Uterus (tissue), 4 donors: ENCODE measurements at places on chromosomes 6 and 20.

- DNase-seq: no peak
Observed at GRCh38 chr6:62328607-62329006, 42.6 kb upstream of the KHDRBS2 start.

DNA sequence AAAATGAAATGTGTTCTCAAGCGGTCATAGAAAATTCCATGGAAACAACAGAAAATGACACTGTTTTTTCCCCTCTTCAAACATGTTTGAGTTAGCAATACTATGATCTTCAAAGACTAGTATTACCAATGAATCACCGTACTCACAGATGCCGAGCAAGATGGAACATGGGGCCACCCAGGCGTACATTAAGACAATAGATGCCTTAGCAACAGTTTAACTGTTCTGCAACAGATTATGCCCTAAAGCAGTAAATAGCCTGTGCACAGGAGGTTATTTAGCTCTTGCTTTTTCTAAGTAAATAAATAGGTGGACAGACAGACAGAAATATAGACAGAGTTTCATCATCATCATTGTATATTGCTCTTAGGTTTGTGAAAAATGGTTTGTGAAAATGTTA is 284.0 kb upstream of the DEFB112 start:
- DNase-seq: no peak

GRCh38 chr6:129287231-129288177 is 404.6 kb downstream of the LAMA2 start:
- DNase-seq: no peak

DNA sequence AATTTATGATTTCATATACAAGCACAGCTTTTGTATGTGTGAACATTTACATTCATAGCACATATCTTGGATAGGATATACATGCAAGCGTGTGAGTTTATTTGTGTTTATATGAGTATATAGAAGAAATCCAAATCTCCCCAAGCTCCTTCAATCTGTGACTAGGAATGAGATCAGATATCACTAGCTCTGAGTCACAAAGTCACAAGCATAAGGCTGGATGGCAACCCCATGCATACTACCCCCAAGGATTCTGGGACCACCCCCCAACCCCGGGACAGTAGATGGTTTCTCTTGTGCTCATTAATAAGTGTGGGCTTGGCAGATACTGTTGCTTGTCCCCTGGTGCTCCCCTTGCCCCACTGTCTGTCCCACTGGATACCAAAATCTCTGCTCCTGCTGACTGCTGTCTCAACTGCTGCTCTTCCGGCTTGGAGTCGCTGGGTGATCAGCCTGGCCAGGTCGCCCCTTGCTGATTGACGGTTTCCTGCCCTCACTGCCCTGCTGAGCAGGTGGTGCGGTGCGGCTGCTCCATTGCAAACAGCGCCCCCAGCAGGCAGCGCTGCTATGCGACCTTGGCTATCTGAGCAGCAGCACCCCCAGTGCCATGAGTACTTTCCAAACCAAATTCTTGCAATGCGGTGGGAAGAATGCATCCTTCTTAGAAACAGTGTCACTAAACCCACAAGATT is 279.4 kb downstream of the CD83 start:
- no peak for DNase-seq

GRCh38 chr6:167984876-167985604 is 12.4 kb upstream of the KIF25 start:
- DNase-seq: no peak

GRCh38 chr6:3289664-3290055 is 30.9 kb downstream of the PSMG4 start:
- no peak for DNase-seq

GRCh38 chr20:22688485-22688884 is 104.1 kb upstream of the FOXA2 start:
- no peak for DNase-seq

- DNase-seq: no peak
Observed at GRCh38 chr6:5338177-5338960, 77.1 kb downstream of the FARS2 start.

GRCh38 chr20:24632581-24632980 is 163.2 kb downstream of the SYNDIG1 start:
- no peak for DNase-seq

DNA sequence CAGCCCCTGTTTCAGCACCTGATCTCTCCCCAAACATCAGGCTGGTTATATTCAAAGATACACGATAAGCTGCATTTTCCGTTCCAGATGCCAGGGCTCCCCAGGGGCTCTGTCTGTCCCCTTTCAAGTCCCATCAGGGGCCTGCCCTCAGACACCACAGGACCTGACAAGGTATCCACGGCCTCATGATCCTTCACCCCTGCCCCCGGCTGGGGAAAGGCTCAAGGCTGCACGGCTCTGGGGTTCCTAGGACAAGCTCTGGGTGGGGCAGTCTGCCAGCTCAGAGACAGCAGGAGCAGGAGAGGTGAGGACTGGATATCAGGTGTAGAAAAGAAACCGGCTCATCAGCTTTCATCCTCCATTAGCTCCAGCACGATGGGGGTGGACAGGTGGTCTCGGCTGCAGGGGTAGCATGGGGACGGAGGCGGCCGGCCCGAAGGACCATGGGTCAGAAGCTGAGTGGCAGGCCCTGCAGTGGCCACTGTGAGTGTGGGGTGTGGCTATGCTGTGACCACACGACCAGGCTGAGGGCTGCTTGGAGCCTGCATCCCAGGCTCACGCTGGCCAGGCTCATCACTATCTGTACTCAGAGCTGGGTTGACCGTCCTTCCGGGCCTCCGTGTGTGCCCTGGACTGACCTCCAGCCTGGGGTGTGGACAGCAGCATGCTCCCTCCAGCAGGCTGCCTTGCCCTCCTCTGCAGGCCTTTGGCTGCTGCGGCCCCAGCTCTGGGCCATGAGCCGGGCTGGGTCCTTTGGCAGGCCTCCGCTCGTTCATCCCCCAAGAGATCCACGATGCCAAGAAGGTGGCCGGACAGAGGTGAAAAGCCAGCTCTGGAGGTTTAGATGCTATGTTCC is 386.2 kb downstream of the THBS2 start:
- DNase-seq: no peak

- no peak for DNase-seq
Observed at GRCh38 chr6:16816891-16817290, 55.6 kb upstream of the ATXN1 start.

GRCh38 chr20:49799698-49800097 is 12.9 kb upstream of the SLC9A8 start:
- DNase-seq: no peak

GRCh38 chr6:66199171-66199570 is 492.1 kb upstream of the EYS start:
- no peak for DNase-seq

GRCh38 chr6:136961848-136962247 is 39.7 kb downstream of the SLC35D3 start:
- DNase-seq: no peak

DNA sequence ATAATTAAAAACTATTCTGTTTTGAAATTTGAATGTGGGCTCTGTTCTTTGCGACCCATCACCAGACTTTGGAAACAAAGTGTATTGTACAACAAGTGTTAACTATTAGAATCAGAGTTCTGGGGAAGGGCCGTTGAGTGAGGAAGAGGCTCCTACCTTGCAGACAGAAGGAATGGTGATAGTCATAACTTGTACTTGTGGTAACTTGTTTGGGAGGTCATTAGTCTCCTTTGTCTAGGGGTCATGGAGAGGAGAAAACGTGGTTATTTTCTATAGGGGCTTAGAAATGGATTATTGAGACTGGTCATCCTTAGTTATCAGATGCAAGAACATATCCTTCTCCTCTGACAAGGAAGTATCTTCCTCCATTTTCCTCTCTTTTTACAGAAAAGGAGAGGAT is 174.8 kb downstream of the BMP2 start:
- DNase-seq: no peak

DNA sequence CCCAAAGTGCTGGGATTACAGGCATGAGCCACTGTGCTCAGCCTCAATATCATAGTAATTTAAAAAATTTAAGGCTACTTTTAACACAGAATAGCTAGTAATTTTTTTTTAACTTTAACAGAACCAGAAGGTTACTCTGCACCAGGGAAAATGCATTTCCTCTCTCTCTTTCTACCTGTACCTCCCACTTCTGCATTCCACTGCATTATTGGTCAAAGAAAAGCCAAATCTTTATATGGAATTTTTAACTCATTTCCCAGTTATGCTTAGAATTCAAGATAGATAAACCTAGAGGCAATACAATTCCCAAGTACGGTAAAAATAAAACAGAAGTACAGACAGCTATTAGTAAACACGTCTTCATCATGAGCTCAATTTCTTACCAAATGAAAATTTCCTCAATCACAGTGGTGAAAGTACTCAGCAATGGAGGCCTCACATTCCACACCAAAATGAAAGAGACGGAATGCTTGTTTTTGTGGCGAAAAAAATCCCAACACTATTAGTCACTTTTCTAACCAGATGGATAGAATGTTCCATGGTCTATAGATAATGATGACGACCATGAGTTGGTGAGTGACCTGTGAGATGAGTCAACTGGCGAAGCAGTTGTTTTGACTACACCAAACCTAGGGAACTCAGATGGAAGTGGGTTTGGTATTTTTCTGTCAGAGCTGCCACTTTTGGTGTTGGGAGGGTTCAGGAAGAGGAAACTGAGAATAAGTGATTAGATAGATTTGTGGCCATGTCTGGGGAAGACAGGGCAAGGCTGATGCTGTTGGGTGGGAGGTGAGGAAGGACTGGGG is 104.7 kb upstream of the SGK1 start:
- DNase-seq: no peak

- peak; percentile 67 for DNase-seq
Observed at GRCh38 chr6:32046450-32047083, 8.4 kb downstream of the CYP21A2 start.

- no peak for DNase-seq
Observed at GRCh38 chr20:21096321-21097043, 9.7 kb downstream of the LINC00237 start.

DNA sequence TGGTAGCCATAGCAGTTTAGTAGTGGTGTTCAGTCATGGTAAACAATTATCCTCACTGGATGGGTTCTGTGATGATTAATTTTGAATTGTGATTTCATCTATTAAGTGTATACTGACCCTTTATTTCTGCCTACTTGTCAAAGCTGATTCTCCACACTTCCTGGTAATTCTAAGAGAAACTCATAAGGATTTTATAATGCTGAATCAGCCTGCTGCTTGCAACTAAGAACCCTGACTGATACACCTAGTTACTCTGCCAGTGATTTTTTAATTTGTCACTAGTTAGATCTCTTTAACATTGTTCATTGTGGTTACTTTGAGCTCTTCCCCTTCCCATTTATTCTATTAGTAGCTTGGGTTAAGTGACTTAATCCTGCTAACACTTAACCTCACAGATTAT is 8.6 kb downstream of the CDC40 start:
- no peak for DNase-seq

DNA sequence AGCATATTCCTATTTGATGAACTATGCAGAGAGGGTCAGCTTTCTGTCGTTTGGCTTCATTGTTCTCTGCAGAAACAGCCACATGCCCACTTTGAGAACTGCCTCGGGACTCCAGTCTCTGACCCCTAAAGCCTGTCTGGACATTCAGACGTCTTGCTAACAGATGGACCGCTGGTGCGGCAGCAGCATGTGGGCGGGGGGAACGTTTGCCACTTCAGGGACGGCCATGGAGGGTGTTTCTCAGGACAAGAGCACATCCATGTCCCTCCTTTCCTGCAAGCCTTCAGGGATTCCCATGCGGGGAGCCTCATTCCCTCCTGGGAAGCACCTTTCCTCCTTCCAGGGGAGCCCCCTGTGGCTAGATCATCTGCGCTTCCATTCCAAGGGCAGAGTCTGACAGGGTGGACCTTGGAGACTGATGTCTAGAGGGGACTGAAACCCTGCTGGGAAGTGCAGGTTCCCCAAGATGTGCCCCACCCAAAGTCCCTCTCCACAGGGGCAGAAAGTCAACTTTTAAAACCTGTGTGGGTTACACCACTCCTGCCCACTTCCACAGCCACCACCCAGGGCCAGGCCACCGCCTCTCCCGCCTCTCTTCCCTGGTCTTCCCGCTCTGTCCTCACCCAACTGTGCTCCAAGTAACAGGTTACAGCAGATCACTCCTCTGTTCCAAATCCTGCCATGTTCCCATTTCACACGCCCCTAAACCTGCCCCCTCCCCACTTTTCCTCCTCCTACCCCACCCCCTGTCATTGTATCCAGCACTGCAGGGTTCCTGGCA is 94.8 kb upstream of the PMEPA1 start:
- no peak for DNase-seq

DNA sequence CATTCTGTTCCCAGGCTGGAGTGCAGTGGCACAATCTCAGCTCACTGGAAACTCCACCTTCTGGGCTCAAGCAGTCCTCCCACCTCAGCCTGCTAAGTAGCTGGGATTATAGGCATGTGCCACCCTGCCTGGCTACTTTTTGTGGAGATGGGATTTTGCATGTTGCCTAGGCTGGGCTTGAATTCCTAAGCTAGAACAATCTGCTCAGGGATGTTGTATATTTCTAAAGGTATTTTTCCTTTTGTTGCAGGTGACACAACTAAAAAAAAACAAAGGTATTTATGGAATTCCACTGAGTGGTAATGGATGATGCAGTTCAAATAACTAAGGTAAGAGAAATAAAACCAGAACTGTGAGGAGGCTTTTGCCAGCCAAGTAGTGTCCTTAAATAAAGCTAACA is 49.7 kb downstream of the PTPRA start:
- DNase-seq: no peak

DNA sequence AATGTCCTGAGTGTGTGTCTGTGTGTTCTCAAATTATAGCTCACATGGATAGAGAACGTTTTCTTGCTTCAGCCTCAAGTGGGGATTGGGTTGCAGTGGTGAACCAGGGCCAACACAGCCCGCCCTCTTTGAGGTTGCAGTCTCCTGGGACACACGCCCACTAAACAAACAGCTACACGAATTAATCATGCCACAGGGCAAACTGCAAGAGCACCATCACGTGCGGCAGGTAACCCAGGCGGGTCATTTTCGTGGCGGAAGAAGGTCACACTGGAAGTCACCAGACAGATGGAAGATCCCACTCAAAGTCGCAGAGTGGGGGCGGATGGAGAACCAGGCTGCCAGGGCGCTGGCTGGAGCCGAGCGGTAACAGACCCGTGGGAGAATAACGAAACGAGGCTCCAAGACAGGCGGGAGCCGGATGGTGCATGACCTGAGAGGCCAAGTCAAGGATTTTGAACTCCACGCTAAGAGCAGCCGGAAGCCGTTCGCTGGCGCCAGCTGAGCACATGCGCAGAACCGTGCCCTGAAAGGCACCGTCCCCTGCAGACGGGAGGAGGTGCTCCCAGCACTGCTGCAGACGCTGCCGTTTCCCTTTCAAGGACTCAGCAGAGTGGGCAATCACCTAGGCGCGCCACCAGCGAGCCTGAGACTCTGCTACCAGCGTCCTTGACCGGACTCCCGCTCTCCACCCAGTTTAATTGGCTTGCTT is 10.7 kb downstream of the DLL1 start:
- no peak for DNase-seq

GRCh38 chr6:35452183-35453090 is at the start of gene FANCE:
Gene FANCE, plus strand, starts transcription at chr6:35452338. Its CDS starts 208 bp downstream, at chr6:35452546.
- peak; percentile 94 for DNase-seq

GRCh38 chr20:33263784-33264183 is 19.2 kb upstream of the BPIFB1 start:
- DNase-seq: no peak

- no peak for DNase-seq
Observed at GRCh38 chr6:138278326-138278725, 60.0 kb upstream of the PBOV1 start.
